ENCODE measurements at places on chromosomes 6 and 20.

GRCh38 chr6:168457653-168457934 lies 16.6 kb downstream of the SMOC2 start:
- DNase-seq: no peak

GRCh38 chr6:12891595-12891994 lies 175.0 kb downstream of the PHACTR1 start:
- DNase-seq: no peak

GRCh38 chr6:2505624-2506023 lies 245.1 kb downstream of the MYLK4 start:
- no peak for DNase-seq

- DNase-seq: peak; percentile 57
Observed at GRCh38 chr20:4091490-4092479, 76.4 kb upstream of the RNF24 start.

- no peak for DNase-seq
Observed at GRCh38 chr6:137362878-137363804, 131.1 kb downstream of the OLIG3 start.

- DNase-seq: no peak
Observed at GRCh38 chr20:49685809-49686208, 27.9 kb downstream of the B4GALT5 start.

DNA sequence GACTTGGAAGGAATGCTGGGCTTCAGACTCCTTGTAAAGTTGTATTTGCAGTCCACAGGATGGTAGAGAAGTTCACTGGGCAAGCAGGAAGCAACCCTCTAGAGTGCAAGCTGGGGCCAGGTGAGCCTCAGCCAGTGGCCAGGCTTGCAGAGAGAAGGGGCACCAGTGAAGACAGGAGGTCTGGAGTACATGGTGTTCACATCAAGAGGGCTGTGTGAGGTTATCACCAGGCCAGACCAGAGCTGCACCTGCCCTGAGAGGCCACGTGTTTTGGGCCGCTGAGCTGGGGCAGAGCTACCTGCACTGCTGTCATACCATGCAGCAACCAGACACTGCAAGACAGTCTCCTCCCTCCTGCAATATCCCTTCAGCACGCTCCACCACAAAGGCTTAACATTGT lies 79.0 kb downstream of the SH3BGRL2 start:
- DNase-seq: no peak

- DNase-seq: no peak
Observed at GRCh38 chr20:61942526-61942925, 123.2 kb downstream of the TAF4 start.

- DNase-seq: no peak
Observed at GRCh38 chr6:125728739-125729138, 20.7 kb upstream of the HEY2 start.

DNA sequence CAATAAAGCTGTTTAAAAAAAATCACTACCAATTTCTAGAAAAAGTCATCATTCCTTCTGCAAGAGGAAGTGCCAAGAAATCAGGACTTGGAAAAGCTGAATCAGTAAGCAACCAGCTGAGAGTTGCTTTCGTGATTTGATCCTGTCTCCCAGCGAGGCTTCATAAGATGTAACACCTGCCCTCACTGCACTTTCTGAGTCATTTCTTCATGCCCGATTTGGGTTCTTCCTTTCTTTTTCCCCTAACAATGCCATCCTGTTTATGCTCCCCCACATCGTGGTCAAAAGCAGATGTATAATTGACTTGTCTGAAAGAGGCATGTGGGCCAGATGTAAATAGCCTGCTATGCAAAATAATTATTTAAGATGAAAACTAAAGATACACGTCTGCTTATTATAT lies 52.1 kb downstream of the RIPOR2 start:
- DNase-seq: peak; percentile 25

- no peak for DNase-seq
Observed at GRCh38 chr6:10341605-10342004, 73.3 kb downstream of the TFAP2A start.

GRCh38 chr6:128339635-128340450 lies 180.6 kb downstream of the PTPRK start:
- DNase-seq: no peak

- no peak for DNase-seq
Observed at GRCh38 chr6:160428818-160429619, 80.8 kb downstream of the SLC22A3 start.

DNA sequence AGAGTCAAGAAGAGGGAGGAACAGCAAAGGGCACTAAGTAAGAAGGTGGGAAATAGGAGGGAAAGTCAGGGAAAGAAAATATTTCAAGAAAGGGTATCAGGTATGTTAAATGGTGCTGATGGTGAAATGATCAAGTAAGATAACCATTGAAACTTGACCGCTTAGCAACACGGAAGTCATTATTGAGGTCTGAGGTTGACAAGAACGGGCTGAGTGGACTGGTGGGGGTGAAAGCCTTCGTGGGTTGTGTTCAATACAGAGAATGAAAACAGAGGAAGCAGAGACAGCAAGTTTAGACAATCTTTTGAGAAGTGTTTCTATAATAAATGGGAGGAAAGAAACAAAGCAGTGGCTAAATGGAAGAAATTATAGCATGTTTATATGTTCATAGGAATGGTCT lies 72.0 kb downstream of the LIN28B start:
- DNase-seq: no peak

- no peak for DNase-seq
Observed at GRCh38 chr6:137923866-137924653, 57.0 kb downstream of the TNFAIP3 start.

GRCh38 chr20:13147971-13148370 lies 73.1 kb upstream of the ISM1 start:
- no peak for DNase-seq

DNA sequence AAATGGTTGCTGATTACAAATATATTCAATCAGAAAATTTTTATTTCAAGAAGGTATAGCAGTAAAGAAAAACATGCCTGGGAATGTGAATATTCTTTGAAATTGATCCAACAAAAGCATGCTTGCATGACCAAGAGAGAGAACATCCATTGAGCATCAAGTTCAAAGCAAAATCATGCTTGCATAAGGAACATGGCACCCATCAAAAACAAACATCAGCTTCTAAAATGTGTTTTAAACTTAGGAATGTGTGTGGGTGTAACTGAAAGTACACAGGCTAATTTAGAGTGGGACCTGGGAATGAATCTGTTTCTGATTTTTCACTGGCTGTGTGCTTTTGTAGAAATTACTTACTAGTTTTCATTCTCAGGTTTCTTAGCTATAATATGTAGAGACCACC lies 5.6 kb downstream of the SLC17A5 start:
- no peak for DNase-seq

GRCh38 chr6:168826726-168827585 lies 386.0 kb downstream of the SMOC2 start:
- no peak for DNase-seq

GRCh38 chr6:160367798-160368547 lies 19.8 kb downstream of the SLC22A3 start:
- DNase-seq: no peak

- DNase-seq: no peak
Observed at GRCh38 chr6:87251725-87252124, 70.7 kb upstream of the SMIM8 start.

DNA sequence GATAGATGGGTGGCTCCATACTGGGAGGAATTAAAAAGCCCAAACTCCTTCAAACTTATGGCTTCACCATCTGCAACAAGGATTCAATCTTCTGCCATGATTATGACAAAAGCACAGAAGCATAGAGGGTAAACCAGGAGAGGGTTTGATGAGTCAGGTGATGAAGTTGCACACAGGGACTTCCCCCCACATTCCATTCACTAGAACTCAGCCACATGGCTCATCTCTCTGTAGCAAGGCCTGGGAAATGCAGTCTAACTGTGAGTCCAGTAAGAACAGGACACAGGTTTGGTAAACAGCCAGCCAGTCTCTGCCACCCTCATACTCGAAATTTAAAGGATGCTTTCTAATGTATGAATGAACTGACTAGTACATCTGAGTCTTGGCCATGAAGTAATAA lies 142.9 kb downstream of the HIVEP2 start:
- peak; percentile 44 for DNase-seq

GRCh38 chr20:50569864-50570836 lies 60.0 kb downstream of the PTPN1 start:
- no peak for DNase-seq

- no peak for DNase-seq
Observed at GRCh38 chr6:149347067-149347466, 29.6 kb downstream of the TAB2 start.

GRCh38 chr6:152261179-152261578 lies 376.0 kb downstream of the SYNE1 start:
- DNase-seq: no peak

DNA sequence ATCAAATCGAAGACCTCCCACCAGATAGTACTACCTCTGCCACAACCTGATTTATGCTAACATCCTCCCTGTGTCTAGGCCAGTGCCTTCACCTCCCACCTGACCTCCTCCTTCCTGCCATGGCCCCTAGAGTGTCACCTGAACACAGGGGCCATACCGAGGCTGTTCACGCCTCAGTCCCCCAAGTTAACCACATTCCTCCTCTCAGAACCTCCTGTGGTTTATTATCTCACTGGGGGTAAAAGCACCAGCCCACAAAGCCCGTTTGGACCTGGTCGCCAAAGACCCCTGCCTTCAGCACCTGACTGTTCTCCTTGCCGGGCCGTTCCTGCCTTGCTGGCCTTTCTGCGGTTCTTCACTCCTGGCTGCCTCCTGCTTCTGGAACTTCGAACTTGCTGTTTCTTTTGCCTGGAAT lies 13.7 kb downstream of the MAS1 start:
- DNase-seq: no peak

DNA sequence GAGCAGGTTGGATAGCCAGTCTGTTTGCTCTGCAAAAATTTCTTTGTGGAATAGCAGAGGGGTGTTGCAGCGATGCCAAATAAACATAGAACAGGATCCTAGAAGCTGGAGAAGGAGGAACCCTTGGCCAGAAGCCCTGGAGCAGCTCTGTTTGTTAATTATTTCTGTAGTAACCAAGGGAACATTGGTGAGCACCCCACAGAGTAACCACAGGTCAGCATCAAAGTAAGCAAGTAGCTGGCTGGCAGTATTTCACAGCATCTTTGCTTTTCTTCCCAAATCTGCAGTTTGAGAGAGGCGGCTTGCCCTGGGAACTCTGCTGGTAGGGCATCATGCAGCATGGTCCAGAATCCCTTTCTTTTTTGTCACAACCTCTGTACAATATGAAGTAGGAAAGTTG lies 12.7 kb upstream of the APMAP start:
- DNase-seq: no peak

GRCh38 chr6:118370722-118371121 lies 177.4 kb upstream of the PLN start:
- no peak for DNase-seq

DNA sequence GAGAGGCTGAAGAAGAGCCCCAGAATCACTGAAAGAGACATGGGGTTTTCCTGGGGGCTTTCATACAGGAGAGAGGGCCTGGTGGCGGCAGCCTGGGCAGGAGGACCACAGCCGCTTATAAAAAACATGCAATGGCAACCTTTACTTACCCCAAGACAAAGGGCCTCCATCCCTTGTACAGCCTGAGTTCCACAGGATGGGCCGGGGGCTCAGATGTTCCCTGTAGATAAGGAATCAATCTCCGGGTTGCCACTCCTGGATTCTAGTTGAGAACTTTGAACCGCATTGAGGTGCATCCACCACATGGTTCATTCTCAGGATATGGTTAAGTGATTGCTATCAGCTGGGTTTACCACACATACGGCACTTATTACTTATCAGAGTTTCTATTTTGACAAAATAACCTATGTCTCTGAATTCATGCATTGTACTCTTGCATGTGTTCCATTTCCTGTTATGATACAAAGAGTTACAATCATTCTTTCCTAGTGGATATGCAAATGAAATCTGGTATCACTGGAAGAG lies 677.6 kb downstream of the KIF16B start:
- no peak for DNase-seq

DNA sequence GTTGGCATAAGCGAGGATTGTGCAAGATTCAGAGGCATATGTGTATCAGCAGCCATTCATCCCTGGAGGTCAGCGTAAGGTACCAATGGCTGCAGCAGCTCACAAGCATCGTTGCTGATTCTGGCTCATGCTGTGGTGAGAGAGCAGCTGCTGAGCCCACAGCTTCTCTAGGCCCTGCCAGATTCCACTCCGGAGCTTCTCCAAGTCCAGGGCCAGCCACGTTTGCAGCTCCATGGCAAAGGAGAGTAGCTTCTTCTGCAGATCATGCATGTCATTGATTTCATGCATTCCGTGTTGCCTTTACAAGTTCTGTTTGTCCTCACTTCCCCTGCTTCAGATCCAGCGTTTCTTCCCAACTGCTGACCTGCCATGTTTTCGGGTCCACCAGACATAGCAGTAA lies 474.8 kb upstream of the ID4 start:
- no peak for DNase-seq

- DNase-seq: no peak
Observed at GRCh38 chr20:15265581-15266309, 928.3 kb upstream of the FLRT3 start.

DNA sequence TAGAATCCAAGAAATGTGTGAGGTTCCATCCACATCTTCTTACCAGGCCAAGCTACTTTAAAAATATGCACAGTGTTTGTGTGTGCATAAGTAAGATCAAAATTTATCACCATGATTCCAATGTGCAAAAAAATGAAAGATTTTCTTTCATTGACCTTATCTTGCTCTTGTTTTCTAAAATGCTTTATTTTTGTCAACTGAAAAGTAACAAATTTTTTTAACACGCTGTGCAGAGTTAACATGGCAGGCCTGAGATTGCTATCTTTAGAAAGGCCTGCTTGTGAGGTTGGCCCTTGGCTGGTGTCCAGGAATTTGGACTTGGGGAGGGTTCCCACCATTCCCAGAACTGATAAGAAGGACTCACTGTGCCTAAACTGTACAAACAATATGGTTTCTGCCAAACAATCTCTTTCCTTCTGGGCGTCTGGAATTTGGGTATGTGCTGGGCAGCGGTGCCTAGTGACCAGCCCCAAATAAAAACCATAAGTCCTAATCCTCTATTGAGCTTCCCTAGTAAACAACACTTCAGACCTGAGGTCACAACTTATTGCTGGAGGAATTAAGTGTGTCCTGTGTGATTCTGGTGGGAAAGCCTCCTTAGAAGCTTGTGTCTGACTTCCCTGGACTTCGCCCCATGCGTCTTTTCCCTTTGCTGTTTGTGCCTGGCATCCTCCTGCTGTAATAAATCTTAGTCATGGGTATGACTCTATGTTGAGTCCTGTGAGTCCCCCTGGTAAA lies 19.8 kb upstream of the MYLIP start:
- no peak for DNase-seq

GRCh38 chr6:137661601-137662000 lies 167.4 kb upstream of the OLIG3 start:
- DNase-seq: peak; percentile 62

GRCh38 chr6:148845464-148845863 lies 98.6 kb downstream of the UST start:
- no peak for DNase-seq

DNA sequence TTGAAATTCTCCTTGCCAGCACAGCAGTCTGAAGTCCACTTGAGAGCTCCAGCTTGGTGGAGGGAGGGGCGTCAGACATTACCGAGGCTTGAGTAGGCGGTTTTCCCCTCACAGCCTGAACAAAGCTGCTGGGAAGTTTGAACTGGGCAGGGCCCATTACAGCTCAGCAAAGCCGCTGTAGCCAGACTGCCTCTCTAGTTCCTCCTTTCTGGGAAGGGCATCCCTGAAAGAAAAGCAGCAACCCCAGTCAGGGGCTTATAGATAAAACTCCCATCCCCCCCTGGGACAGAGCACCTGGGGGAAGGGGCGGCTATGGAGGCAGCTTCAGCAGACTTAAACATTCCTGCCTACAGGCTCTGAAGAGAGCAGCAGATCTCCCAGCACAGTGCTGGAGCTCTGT lies 325.3 kb downstream of the GJA1 start:
- no peak for DNase-seq

- DNase-seq: no peak
Observed at GRCh38 chr6:167832497-167833395, 6.0 kb downstream of the AFDN start.

GRCh38 chr6:82085701-82086100 lies 161.8 kb downstream of the IBTK start:
- DNase-seq: no peak
